ENCODE measurements at places on chromosomes 16 and 17.

- DNase-seq, result no peak
Measured at GRCh38 chr17:77604301-77604972, 354.1 kb upstream of the TNRC6C start.

DNA sequence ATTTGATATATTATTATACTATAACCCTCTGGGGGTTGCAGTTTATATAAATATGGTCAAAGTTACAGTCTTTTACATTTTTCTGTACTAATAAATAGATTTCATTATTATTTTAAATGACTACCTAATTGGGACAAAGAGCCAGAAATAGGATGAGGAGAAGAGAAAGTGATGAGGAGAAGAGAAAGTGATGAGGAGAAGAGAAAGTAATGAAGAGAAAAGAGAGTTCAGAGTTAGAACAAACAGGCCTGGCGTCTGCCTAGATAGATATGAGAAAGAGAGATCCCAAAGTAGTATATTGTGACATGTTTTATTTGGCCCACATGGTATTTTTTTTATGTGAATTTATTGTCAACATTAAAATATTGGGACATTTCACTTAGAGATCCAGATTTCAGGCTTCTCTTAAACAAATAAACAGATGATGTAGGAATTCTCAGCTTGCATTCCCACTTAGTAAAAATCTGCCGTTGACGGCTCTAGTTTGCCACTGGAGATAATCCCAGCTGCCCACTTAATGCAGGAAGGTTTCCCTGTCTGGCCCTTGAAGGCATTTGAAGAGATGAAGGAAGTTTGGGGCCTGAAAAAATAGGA is 210.7 kb downstream of the STX8 start:
- no peak for DNase-seq

GRCh38 chr17:72407336-72407909 is 286.6 kb downstream of the SOX9 start:
- DNase-seq, result no peak

DNA sequence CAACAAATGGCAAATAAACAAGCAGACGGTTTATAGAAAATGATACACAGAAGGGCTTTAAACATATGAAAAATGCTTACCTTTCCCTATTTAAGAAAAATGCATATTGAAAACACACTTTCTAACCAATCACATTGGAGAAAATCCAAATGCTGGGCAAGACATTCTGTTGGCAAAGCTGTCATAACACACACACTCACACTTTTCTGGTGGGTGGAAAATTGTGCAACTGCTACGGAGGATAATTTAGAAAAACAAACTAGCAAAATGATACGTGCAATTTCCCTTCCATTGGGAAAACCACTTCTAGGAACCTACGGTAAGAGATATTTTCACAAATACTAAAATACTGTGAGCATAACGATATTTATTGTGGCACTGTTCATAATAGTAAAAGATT is 9.8 kb upstream of the MYH3 start:
- no peak for DNase-seq

- DNase-seq, result no peak
Measured at GRCh38 chr16:12113523-12114345, 137.2 kb downstream of the SNX29 start.

GRCh38 chr17:46264456-46265198 is 30.3 kb upstream of the LRRC37A start:
- DNase-seq, result peak; percentile 19

DNA sequence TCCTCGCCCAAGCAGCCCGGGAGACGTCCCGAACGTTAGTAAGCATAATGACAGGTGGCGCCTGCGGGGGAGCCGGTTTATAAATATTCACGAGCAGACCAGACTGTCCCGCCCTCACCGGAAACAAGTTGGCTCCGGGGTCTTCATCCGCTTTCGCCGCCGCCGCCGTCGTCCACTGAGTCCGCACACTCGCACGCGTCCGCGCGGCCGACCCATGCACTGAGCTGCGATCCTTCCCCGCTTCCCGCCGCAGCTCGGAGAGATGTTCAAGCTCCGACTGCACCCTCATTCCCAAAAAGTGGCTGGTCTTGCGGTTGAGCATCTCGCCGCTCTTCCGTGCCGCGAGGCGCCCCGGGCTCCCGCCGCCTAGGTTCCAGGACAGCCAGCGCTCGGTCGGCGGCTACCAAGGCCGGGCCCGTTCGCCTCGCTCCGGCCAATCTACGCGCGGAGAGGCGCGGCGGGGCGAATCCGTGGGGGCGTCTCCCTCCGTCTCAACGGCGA is 385 bp downstream of the CFAP119 start:
- DNase-seq, result peak; percentile 23

- no peak for DNase-seq
Measured at GRCh38 chr16:84489131-84489530, 15.3 kb downstream of the MEAK7 start.

DNA sequence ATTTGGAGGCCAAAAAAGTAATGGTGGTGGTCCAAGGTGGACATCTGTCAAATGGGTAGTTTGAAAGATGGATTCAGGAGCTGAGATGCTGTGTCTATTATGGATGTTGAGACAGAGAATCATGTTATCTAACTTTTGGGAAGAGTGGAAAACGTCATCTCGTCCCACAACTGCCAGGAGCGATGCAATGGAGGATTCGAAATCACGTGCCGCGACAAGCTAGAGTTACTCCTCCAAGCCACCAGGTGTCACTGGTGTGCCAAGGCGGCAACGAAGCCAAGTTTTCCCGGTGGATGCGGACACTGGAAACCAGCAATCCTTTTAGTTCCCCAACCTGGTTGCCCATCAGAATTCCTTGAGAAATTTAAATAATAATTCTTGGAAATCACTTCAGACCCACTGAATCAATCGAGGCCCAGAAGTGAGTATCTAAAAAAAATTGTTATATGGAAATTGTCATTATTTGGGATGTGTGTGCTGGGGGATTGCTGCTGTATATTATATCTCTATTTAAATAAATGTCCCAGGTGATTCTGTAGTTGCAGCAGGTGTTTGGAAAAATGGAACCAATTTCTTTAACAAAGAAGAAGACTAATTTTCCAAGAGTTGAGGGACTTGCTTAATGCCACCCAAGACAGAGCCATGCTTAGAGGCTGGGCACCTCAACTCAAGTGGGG is 206.1 kb downstream of the HAPSTR1 start:
- DNase-seq, result no peak

GRCh38 chr17:57940653-57941329 is 14.4 kb downstream of the CUEDC1 start:
- no peak for DNase-seq

DNA sequence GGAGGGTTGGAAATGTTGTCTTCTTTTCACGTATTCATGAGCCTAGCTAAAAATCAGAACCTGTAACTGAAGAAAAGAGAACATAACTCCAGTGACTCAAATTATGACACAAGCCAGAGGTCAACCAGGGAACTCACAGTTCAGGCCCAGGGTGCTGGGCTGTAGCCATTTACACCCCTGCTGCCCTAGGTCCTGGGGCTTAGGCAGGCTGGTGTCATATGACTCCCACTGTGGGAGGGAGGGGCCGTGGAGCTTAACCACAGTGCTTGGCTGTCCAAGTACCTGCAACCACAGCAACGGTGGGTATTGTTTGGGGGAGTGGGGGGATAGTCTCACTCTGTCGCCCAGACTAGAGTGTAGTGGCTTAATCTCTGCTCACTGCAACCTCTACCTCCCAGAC is 71.1 kb upstream of the AMZ2 start:
- DNase-seq, result no peak

DNA sequence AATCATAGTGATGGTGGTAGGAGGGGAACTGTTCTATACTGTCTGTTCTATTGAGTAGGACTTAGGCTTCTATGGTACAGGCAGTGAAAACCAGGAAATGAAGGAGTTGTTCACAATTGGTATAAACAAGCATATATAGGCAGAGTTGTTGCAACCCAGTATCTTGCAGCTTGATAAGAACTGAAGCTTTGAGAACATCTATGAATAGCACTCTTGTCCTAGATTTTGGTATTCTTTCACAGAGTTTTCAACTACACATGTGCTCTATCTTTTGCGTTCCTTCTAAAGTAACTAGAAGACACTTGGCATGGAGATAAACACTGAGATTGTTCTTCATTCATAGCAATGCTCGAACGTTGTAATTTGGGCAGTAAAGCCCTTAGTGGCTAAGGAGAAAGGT is 91.8 kb downstream of the KCNJ2 start:
- no peak for DNase-seq

DNA sequence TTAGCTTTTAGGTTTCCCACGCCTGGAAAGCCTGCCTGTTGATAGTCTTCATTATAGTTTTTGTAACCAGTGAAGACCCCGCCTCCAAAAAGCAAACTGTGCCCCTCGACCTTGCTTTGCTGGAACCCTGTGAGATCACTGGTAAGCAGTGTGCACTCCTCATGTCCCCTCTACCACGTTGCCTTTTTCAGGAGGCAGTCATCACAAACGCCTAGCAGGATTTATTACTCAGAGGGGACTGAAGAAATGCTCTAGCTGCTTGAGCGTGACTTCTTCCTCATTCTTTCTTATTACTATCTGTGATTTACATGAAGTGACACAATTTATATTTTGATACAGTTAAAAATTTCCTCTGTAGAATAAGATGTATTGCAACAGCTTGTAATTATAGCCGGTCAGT is 6.5 kb upstream of the KRTAP3-1 start:
- DNase-seq, result no peak

DNA sequence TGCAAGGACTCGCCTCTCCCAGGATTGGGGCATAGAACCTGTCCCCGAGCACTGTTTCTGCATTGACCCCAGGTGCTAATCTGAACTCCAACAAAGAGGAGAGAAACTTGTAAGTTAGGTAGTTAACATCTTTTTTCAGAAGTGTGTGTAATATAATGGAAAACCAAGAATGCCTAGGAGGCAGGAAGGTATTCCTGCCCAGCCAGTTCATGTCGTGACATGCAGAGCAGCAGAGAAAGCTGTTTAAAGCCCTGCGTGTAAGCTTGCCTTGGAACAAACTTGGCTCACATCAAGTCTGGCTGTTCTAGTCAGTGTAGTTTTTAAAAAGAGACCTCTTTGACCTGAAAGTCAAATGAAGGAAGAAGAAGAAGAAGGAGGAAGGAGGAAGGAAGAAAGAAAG is 2.1 kb upstream of the GNA13 start:
- no peak for DNase-seq

DNA sequence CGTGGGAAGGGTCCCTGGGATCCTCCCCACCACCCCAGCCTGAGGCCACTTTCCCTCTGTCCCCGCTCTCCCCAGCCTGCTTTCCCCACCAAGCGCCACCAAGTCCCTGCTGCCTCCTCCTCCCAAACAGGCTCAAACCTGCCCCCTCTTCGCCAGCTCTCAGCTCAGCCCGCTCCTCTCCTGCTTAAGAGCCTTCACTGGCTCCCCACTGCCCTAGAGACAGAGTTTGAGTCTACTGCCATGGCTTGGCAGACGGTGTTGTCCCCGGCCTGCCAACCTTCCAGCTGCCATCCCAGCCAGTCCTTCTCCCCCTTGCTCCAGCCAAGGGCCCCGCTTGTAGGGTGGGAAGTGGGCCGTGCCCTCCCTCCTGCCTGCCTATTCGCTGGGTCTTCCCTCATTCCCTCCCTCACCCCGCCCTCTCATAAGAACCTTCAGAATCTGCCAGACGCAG is 11.1 kb downstream of the IL4R start:
- DNase-seq, result no peak

- DNase-seq, result no peak
Measured at GRCh38 chr16:11205754-11206581, 50.0 kb downstream of the SOCS1 start.

DNA sequence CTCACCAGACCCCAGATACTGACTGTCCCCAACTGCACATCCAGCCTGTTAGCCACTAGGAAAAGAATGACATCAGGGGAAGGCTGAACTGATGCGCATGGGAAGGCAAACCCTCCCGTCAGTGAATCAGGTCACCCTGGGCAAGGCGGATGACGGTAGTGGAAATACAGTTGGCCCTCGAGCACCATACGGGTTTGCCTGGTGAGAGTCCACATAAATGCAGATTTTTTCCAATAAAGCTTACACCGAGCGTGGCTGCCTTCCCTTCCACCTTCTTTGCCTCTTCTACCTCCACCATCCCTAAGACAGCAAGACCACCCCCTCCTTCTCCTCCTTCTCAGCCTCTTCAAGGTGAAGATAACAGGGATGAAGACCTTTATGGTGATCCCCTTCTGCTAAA is 236.1 kb upstream of the TNRC6C start:
- no peak for DNase-seq

- DNase-seq, result no peak
Measured at GRCh38 chr16:69366431-69366830, 14.8 kb upstream of the TMED6 start.

DNA sequence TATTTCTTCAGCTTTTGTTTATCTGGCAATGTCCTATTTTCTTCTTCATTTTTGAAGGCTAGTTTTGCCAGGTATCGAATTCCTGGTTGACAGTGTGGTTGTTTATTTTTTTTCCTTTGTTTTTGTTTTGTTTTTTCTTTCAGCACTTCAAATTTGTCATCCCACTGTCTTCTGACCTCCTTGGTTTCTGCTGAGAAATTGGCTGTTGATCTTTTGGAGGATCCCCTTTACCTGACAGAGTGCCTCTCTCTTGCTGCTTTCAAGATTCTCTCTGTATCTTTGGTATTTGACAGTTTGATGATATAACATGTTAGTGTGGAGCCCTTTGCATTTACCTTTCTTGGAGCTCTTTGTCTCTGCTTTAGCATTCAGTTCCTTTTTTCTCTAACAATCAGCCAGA is 9.6 kb upstream of the ATF7IP2 start:
- no peak for DNase-seq

DNA sequence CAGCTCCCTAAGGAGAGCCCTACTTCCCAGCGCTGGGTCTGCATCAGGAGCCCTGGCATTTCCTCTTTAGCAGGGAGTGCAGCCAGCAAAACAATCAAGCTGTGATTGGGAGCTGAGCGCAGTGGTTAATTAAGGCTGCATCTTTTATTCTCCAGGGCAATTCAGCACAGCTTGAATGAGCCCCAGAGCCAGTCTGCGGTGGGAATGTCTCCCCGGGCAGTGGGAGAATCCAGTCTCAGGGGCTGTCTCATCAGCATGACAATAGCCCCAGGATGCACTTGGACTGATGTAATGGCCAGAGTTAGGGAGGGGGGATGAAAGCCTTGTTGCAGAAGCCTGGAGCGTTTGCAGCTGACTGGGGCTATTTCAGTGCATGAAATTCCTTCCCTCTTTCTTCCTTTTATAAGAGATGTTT is 292.6 kb upstream of the SOX9 start:
- DNase-seq, result no peak

GRCh38 chr16:9821331-9821730 is 360.9 kb downstream of the GRIN2A start:
- no peak for DNase-seq

- no peak for DNase-seq
Measured at GRCh38 chr17:76841776-76842405, 26.3 kb upstream of the MGAT5B start.

DNA sequence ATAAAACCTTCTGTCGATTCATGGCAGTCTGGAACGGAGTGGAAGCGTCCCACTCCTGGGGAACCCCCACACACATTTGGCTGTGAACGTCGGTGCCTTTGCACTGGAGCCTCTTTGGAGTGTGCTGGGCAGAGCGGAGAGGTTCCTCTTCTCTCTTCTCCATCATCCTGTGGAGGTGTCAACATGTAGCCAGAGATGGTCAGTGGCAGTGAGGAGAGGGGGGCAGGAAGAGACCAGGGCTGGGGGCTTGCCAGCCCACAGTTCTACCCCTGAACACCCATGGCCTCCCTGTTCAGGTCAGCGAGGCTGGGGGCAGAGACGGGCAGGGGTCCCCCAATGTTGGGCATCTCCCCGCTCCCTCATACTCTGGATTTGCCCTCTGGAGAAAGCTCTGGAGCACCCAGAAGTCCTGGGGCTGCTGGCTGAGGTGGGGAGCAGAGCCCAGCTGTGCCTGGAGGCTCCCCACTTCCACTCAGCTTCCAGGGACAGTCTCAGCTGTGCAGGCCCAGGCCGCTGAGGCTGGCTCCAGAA is 223.7 kb downstream of the SEC14L1 start:
- DNase-seq, result no peak

GRCh38 chr17:499951-500461 is 147.4 kb upstream of the RPH3AL start:
- no peak for DNase-seq
